ENCODE measurements at places on chromosomes 1 and 21.

GRCh38 chr1:109719337-109719837 lies 7.3 kb downstream of the GSTM5 start:
- DNase-seq = no peak

DNA sequence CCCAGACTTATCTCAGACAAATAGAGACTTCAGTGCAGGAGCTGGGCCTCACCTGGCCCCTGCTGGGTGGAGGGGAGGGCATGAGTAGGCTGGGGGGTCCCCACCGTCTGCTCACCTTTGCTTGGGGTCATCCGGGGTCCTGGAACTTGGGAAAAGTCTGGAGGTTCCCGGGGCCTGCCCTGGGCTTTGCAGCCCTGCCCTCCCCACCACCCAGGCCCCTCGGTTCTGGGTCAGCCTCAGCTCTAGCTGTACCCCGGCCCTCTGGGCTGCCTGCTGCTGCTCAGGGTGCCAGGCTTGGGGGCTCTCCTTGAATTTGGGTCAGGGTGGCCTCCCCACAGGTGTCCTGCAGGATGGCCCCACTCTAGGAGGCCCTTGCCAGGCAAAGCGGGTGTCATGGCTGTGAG lies 2.4 kb upstream of the TMEM52 start:
- no peak for DNase-seq

GRCh38 chr1:45554198-45554597 lies 3.6 kb downstream of the AKR1A1 start:
- no peak for DNase-seq

DNA sequence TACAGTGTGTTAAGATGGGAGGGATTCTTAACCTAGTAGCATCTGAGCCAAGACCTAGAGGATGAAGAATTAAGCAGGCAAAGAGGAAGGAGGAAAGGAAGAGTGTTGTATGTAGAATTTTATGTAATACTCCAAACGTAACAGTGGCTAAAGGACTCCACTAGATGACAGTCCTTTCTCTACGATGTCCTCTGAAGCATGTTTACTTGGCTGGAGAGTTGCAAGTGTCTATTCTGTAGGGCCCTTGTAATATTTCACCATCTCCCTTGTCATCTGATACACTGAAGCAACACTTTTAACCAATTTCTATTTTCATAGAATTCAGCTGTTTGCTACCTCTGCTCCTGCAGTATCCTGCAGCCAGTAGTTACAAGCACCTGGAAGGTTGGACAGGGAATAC lies 2.2 kb upstream of the YBX1 start:
- no peak for DNase-seq

- no peak for DNase-seq
These were observed 64.7 kb downstream of the CAPZB start for GRCh38 chr1:19420606-19421005.

DNA sequence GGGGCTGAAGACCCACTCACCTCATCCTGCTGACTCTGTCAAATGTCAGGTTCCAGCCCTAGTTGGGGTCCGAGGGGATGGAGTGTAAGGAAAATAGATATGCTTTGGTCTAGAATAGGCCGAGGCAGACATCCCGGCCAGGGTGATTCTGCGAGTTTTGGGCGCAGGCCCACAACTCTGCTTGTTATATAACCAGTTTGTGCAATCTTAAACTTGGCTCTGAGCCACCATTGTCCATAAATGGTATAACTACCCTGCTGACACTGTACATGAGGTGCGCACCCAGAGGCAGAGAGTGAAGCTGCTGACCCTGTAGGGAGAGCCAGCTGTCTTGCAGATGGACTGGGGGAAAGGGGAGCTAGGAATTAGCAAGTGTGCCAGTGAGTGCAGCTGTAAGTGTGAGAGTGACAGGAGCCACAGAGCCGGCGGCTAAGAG lies 1388.8 kb downstream of the AMY1C start:
- no peak for DNase-seq

DNA sequence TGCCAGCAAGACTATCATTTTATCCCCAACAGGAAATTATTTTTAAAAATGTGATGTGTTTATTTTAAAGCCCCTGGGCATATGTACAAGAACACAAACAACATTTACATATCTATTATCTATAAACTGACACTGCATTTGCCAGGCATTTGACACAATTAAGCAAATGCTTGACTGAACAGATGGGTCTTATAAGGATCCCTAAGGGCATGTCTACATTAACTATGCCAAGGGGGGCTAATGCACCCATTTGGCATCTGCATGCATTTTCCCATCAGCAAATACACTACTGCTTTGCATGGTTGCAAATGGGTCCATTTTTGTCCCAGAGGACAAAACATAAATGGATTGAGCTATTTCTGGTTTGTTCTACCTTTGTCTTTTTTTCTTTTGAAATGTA lies 884.8 kb upstream of the B3GALT2 start:
- DNase-seq = no peak

- no peak for DNase-seq
These were observed 24.9 kb upstream of the VPS26C start for GRCh38 chr21:37292041-37292440.

DNA sequence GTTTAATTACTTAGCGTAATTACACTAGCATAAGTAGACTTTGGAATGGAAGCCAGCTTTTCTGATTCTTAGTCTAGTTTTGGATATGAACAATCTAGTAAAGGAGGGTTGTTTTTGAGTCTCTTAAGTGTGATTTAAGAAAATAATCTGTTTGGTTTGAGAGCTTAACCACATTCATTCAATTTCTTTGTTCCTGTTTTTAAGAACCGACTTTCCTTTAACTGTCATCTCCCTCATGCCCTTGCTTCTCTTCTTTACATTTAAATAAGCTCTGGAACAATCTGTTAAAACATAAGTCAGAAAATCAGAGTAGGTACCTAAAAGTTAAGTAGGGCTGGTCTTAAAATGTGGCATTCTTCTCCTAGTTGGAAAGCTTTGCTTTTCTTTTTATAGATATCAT lies 27.7 kb downstream of the CDC42 start:
- DNase-seq = no peak

GRCh38 chr1:221714227-221715152 lies 27.4 kb downstream of the DUSP10 start:
- no peak for DNase-seq

- no peak for DNase-seq
These were observed 47.3 kb downstream of the RAP1GAP start for GRCh38 chr1:21621761-21622436.

- no peak for DNase-seq
These were observed 293.8 kb upstream of the POU3F1 start for GRCh38 chr1:38340409-38340808.

- DNase-seq = no peak
These were observed 20.0 kb upstream of the ALDH4A1 start for GRCh38 chr1:18922319-18922726.

GRCh38 chr1:246647113-246647512 lies 77.1 kb upstream of the SCCPDH start:
- DNase-seq = no peak

DNA sequence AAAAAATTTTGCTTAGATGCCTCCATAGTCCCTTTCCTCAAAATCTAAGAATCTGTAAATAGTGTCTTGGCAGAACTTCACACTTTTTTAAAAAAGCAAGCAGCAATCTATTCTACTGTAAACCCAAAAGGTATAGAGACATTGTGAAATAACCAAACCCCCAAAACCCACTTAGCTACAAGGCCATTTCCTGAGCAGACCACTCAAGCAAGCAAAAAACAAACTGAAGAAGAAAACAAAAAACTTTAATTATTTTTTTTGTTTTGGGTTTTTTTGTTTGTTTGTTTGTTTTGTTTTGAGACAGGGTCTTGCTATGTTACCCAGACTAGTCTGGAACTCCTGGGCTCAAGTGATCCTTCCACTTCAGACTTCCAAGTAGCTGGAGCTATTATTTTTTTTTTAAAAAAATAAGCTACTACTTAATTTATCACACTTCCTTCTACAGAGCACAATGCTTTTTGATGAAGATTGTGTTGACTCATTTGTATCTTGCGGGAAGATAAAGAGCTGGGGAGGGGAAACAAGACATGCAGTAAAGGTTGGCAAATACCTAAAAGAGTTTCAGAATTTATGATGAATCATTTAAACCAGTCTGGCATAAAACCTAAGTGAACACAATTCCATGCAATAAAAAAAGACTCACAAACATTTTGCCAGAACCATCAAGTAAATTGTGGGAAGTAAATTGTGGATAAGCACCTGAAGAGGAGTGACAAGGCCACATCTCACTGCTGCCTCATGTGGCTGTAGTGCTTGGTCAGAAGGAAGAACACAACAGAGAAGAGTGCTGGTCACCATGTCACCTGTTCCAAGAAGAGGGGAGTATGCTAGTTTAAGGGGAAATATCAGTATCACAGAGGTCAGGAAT lies 2.7 kb upstream of the PTPN22 start:
- no peak for DNase-seq

GRCh38 chr1:198064181-198064580 lies 92.6 kb upstream of the NEK7 start:
- DNase-seq = no peak

GRCh38 chr1:152658649-152659048 lies 4.5 kb upstream of the LCE2D start:
- DNase-seq = no peak

DNA sequence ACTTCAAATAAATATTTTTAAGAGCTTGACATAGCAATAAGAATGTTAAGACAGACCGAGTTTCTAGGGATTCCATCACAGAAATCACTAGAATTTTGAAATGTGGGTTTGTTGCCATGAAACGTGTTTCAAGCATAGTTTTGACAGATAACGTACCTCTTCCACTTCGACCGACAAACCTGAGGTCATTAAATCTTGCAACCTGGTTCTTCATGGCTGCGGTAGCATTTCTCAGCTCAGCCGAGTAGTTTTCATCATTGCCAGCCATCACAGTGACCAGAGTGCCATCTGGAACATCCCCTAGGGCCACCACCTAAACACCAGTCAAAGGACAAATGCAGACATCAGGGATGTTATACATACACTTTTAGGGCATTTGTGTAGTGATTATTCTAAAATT lies 168.7 kb downstream of the RUNX1 start:
- DNase-seq = no peak

DNA sequence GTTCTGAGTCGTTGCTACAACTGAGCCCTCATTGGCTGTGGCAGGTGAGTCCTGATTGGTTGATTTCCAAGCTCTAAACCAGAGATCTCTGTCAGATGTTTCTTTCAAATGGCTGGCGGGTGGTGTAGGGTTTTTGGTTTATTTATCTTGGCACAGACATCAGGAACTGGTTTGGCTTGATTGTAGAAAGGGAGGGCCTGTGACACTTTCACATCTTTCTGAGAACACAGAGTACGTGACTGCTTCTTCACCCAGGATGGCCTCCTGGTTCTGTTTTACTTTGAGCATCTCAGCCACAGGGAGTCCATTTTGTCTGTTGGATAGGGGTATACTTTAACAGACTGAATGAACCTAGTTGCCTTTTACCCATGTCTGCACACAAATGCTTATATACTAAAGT lies 89.4 kb upstream of the GPR52 start:
- DNase-seq = no peak

- no peak for DNase-seq
These were observed 69.8 kb upstream of the PGBD5 start for GRCh38 chr1:230495891-230496385.

- no peak for DNase-seq
These were observed 9.1 kb upstream of the GPR61 start for GRCh38 chr1:109530457-109531087.

GRCh38 chr21:16404776-16405175 lies 675.0 kb downstream of the USP25 start:
- DNase-seq = no peak

DNA sequence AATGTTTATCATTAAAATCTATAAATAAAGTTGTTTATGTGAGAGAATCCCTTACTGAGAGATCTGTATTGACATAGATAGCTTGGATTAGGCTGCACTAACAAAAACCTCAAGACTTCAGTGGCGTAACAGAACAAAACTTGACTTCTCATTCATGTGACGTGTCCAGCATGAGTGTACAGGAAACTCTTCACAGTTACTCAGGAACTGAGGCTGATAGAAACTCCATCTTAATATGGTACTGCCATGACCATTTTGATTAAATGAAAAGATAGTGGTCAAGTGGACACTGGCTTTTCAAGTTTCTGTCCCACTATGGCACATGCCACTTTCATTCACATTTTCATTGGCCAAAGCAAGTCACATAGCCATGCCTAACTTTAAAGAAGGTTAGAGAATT lies 3.7 kb downstream of the ST3GAL3 start:
- no peak for DNase-seq
